Iris pigment epithelial cell (primary cell): ENCODE measurements at places on chromosomes 11 and 22.
A peak's percentile ranks its signal among the peaks of the same experiment; 100 is the strongest.

- peak; percentile 80 for DNase-seq
Observed at GRCh38 chr11:46075168-46075567, 46.1 kb downstream of the PHF21A start.

DNA sequence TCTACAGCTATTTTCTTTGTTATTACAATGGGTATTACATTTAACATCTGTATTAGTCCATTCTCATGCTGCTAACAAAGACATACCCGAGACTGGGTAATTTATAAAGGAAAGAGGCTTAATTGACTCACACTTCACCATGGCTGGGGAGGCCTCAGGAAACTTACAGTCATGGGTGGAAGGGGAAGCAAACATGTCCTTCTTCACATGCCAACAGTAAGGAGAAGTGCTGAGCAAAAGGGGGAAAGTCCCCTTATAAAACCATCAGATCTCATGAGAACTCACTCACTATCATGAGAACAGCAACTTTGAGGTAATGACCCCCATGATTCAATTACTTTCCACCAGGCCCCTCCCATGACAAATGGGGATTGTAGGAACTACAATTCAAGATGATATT, 16.5 kb upstream of the KMT5B start:
- no peak for DNase-seq

GRCh38 chr11:64879244-64879900, 951 bp upstream of the EHD1 start:
- no peak for DNase-seq

- no peak for DNase-seq
Observed at GRCh38 chr11:31784611-31785010, 26.5 kb downstream of the PAX6 start.

DNA sequence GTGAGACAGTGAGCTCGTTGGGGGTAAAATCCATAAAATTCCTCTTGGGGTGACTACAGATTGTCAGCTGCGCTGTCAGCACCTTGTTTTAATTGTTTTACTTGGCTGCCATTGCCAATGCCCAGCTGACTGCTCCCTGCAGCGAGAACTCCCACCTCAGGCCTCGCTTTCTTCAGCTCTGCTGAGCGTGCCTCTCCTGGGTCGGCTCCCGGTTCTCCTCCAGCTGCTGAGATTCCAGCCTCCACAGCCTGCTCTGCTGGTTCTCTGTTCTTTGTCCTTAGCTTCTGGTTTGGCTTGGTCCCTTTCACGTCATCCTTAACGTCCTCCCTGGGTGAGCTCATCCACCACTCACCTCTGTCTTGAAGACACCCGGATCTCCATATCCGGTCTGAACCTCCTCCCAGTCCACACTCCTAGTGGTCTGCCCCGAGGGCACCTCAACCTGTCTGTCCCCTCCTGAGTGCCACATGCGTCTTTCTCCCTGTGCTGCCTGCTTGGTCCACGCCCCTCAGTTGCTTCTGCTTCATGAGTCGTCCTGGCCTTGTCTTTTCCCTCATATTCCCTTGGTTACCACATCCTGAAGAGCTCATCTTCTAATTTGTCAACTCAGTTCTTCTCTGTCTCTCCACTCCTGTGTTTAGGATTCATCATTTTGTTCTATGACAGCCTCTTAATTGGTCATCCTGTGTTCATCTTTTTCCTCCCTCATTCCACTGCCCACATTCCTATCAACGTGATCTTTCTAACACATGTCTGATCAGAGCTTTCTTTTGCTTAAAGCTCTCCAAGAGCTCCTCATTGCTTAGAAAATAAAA, 35.6 kb downstream of the BMAL1 start:
- DNase-seq = no peak

GRCh38 chr11:35363854-35364780, 55.2 kb downstream of the SLC1A2 start:
- DNase-seq = peak; percentile 94

DNA sequence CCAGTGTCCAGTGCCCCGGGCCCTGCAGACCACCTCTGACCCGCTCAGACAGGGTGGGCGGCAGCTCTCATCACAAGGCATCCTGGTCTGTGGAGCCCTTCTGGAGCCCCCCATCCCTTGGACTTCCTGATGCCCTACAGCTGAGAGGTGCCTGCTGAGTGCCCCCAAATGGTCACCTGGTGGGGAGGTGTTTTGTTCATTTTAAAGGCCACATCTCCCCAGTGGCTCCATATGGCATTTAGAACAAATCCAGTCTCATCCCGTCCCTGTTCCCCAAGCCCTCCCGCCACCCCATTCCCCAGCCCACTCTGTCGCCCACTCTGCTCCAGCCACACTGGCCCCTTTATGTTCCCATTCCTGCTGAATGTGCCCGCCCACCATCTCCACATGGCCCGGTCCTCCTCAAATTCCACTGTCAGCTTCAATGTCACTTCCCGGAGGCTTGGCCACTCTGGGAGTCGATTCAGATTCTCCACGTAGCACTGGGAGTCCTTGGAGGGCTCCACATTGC, 32.8 kb downstream of the OSBPL5 start:
- no peak for DNase-seq

DNA sequence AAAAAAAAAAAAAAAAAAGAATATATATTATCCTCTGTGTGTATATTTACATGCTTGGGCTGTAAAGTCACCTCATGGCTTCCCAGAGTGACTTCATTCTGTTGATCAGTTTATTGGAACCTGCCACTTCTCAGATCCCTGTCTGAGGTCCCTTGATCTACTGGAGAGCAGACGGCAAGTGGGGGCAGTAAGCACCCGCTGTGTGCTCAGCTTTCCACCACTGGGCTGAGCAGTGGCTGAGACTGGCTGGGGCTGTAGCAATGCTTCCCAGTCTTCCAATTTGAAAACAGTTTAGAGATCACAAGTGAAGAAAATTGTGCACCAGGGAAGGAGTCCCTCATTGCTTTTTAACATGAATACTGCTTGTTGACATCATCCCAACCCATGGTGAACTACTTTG, 6.9 kb upstream of the RBM4B start:
- no peak for DNase-seq

DNA sequence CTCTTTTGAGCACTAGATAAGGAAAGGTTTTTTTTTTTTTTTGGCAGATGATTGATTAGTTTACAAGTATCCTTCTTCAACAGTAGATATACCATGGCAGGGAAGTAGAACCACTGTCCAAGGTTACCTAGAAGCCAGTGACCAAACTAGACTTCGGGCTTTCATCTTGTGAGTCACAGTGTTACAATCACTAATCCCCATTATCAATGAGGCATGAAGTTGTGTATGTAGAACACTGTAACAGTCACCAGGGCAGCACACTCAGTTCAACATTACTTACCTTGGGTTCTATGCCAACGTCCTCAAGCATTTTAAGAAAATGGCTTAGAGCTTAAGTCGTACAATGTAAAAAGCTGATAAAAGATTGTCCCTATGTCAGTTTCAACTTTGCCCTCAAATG, 430.9 kb downstream of the ETS1 start:
- peak; percentile 45 for DNase-seq

DNA sequence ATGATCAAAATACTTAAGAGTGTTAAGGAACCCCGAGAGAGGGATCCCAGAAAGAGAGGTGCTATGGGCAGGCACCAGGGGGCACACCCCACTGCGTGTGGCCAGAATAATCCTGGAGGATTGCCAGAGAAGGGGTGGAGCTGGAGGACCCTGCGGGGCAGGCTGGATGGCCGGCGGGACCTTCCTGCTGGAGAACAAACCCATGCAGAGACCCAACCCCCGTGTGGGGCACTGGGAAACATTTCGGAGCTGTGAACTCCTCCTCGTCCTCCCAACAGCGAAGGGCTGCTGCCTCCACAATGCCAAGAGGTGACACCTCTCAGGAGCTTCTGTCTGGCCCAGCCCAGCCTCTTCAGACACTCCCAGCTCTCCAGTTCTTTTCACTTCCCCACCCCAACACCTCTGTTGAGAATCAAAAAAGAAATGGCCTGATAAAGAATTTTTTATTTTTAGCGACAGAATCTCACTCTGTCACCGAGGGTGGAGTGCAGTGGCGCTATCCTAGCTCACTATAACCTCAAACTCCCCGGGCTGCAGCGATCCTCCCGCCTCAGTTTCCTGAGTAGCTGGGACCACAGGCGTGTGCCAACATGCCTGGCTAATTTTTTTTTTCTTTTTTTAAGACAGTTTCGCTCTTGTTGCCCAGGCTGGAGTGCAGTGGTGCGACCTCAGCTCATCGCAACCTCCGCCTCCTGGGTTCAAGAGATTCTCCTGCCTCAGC, 25.6 kb downstream of the RHOD start:
- DNase-seq = no peak
